Cardiac muscle cell (in vitro differentiated cells and primary cell): ENCODE measurements at places on chromosomes 5 and 9. TPM values are rescaled to one million over a fixed set of nuclear protein-coding genes. Genes with fewer than 3 reads are reported as not detected.

The UGCG gene
- total RNA-seq, result 13.1 and 16.4 TPM in 2 replicates

The PGM5 gene
- 75.3 and 121 TPM in 2 replicates for total RNA-seq

The HNRNPK gene
- total RNA-seq, result 601 and 659 TPM in 2 replicates

The SLC22A4 gene
- total RNA-seq, result 0.27 and 0.53 TPM in 2 replicates

The PDZD2 gene
- total RNA-seq, result 1.9 and 3.5 TPM in 2 replicates

The GARIN3 gene
- not detected in 2 replicates for total RNA-seq

The SOX30 gene
- 0.07 TPM in 1 of 2 replicates, not detected in the other for total RNA-seq

The ISL1 gene
- 10.4 and 17.2 TPM in 2 replicates for total RNA-seq

The GRM6 gene
- total RNA-seq, result not detected in 2 replicates

The KCNT1 gene
- 0.11 and 0.12 TPM in 2 replicates for total RNA-seq

The CDC20B gene
- 0.32 and 0.45 TPM in 2 replicates for total RNA-seq

The BTNL8 gene
- not detected in 2 replicates for total RNA-seq

The TMEM174 gene
- total RNA-seq, result not detected in 2 replicates

The LIFR gene
- total RNA-seq, result 21.4 and 35.6 TPM in 2 replicates

The IL13 gene
- not detected in 2 replicates for total RNA-seq

The SPATA31A3 gene
- not detected in 2 replicates for total RNA-seq

The GABRA1 gene
- total RNA-seq, result not detected in 2 replicates

The C9orf152 gene
- total RNA-seq, result not detected in 2 replicates

The DMAC1 gene
- total RNA-seq, result 32.6 and 33.9 TPM in 2 replicates

The MYMK gene
- total RNA-seq, result not detected in 2 replicates

The CATSPER3 gene
- 0.07 TPM in 1 of 2 replicates, not detected in the other for total RNA-seq

The HINT1 gene
- total RNA-seq, result 125 and 145 TPM in 2 replicates

The NREP gene
- total RNA-seq, result 613 and 681 TPM in 2 replicates

The BTNL3 gene
- total RNA-seq, result not detected in 2 replicates

The FBN2 gene
- total RNA-seq, result 1,580 and 2,094 TPM in 2 replicates

The PCDH12 gene
- 0.28 and 0.57 TPM in 2 replicates for total RNA-seq

The RNF180 gene
- 9.1 and 9.7 TPM in 2 replicates for total RNA-seq

The SLC36A3 gene
- total RNA-seq, result not detected in 2 replicates

The SPRY4 gene
- 10.0 and 11.0 TPM in 2 replicates for total RNA-seq

The DNAI1 gene
- 0.95 and 1.6 TPM in 2 replicates for total RNA-seq

The NPR3 gene
- total RNA-seq, result 1.1 and 2.7 TPM in 2 replicates

The CKMT2 gene
- 37.1 and 83.5 TPM in 2 replicates for total RNA-seq

The NR5A1 gene
- 0.12 TPM in 1 of 2 replicates, not detected in the other for total RNA-seq

The ZNF483 gene
- total RNA-seq, result 4.5 and 7.2 TPM in 2 replicates

The DEPDC1B gene
- total RNA-seq, result 1.6 and 15.7 TPM in 2 replicates

The LCN9 gene
- not detected in 2 replicates for total RNA-seq

The SPATA31E1 gene
- not detected in 2 replicates for total RNA-seq

The GRIA1 gene
- 2.3 and 4.1 TPM in 2 replicates for total RNA-seq

The TMEM252 gene
- total RNA-seq, result not detected in 2 replicates

The PRRT1B gene
- total RNA-seq, result not detected in 2 replicates

The PCDHGA9 gene
- total RNA-seq, result 1.1 and 1.8 TPM in 2 replicates

The HMGCS1 gene
- 84.1 and 202 TPM in 2 replicates for total RNA-seq
